ENCODE measurements at places on chromosomes 13 and 19.

DNA sequence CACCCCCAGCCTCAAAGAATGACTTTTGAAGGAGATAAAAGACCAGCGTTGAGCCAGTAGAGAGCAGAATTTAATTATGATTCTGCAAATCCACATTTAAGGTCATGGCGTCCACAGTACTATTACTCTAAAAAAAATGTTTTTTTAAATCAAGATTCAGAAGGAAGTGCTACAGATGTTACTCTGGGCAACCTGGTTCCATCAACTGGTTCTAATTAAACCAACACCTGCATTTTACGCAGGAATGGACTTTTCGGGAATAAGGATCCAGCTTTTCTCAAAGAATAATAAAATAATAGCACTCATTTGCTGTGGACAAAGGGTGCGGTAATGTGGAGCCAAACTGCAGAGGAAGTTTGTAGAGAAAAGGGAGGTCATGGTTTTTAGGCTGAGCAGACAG is 62.9 kb upstream of the IPO5 start:
- H3K4me3 ChIP-seq, result no peak overlapping the region
- H3K27ac ChIP-seq, result no peak overlapping the region
- no peaks in the 10 kb centered on the region for H3K36me3 ChIP-seq
- DNase-seq, result no peak
- no peaks in the 10 kb centered on the region for H3K4me1 ChIP-seq
- H3K27me3 ChIP-seq, result no peaks in the 10 kb centered on the region

DNA sequence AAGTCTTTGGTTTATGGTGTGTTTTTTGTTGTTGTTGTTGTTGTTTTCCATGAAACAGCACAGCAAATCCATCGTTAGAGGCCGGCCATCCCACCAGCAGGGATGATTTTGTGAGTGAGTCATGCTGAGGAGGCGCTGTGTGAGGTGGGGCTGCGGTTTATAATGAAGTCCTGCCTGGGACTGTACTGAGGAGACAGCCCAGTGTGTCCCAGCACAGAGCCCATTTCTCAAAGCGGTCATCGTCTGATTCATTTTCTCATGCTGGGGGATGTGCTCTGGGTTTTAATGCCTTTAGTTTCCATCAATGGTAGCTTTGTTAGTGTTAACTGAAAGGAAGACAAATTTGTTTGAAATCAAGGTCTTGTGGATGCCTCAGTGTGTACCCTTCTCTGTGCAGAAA is 129.3 kb upstream of the SERP2 start:
- no peaks in the 10 kb centered on the region for H3K36me3 ChIP-seq
- H3K4me3 ChIP-seq, result no peak overlapping the region
- no peaks in the 10 kb centered on the region for H3K27me3 ChIP-seq
- H3K4me1 ChIP-seq, result peaks cover 6% of the 10 kb centered on the region
- no peak for DNase-seq
- H3K27ac ChIP-seq, result no peak overlapping the region

GRCh38 chr19:3275583-3276340 is 51.3 kb downstream of the CELF5 start:
- peak; percentile 24 for DNase-seq
- no peak overlapping the region for H3K27ac ChIP-seq
- no peaks in the 10 kb centered on the region for H3K36me3 ChIP-seq
- H3K4me3 ChIP-seq, result peak overlapping the region; percentile 19
- no peaks in the 10 kb centered on the region for H3K27me3 ChIP-seq

DNA sequence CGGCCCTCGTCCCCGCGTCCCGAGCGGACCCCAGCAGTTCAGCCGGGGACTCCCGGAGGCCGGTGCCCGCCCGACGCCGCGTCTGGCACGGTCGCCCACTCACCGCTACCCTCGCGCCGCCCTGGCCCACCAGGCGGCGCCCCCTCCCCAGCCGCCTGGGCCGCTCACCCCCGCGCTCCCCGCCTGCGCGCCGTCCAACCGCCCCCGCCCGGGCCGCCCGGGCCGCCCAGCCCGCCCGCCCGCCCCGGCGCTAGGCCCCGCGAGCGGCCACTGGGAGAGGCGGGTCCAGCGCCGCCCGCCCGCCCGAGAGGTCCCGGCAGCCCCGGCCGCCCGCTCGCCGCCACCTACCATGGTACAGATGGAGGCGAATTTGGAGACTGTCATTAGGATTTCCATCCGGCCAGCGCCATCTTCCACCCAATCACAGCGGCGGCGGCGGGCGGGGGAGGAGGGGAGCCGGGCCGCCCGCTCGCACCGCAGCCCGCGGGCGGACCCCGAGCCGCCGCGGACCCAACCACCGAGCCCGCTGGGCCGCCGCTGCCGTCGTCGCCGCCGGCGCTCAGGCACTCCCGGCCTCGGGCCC is at the start of gene USP12:
TSS of gene USP12 (minus strand) at position 568 of the 583 bp plus-strand sequence. CDS start at position 396, 172 bp downstream.
- H3K36me3 ChIP-seq, result no peaks in the 10 kb centered on the region
- peak within 1 kb of the TSS; percentile 89 for H3K27ac ChIP-seq
- peaks cover 27% of the 10 kb centered on the region for H3K4me1 ChIP-seq
- H3K4me3 ChIP-seq, result peak within 1 kb of the TSS; percentile 83
- no peak for DNase-seq

GRCh38 chr13:110525328-110526319 is 35.9 kb downstream of the RAB20 start:
- H3K4me3 ChIP-seq, result no peak overlapping the region
- peaks cover 65% of the 10 kb centered on the region for H3K4me1 ChIP-seq
- peaks cover 7% of the 10 kb centered on the region for H3K36me3 ChIP-seq
- H3K27me3 ChIP-seq, result no peaks in the 10 kb centered on the region

GRCh38 chr19:55257461-55258420 is 1.1 kb downstream of the PPP6R1 start:
- H3K36me3 ChIP-seq, result no peaks in the 10 kb centered on the region
- peaks cover 57% of the 10 kb centered on the region for H3K4me1 ChIP-seq
- peak overlapping the region; percentile 93 for H3K4me3 ChIP-seq
- DNase-seq, result peak; percentile 11

- H3K4me1 ChIP-seq, result no peaks in the 10 kb centered on the region
- no peak for DNase-seq
- no peak overlapping the region for H3K27ac ChIP-seq
- H3K36me3 ChIP-seq, result no peaks in the 10 kb centered on the region
- H3K27me3 ChIP-seq, result no peaks in the 10 kb centered on the region
Observed at GRCh38 chr13:92187378-92187989, 789.1 kb downstream of the GPC5 start.

All from thyroid gland (tissue), 4 donors.